C1 segment of cervical spinal cord (tissue), 14 donors: ENCODE measurements at places on chromosomes 4 and X.

DNA sequence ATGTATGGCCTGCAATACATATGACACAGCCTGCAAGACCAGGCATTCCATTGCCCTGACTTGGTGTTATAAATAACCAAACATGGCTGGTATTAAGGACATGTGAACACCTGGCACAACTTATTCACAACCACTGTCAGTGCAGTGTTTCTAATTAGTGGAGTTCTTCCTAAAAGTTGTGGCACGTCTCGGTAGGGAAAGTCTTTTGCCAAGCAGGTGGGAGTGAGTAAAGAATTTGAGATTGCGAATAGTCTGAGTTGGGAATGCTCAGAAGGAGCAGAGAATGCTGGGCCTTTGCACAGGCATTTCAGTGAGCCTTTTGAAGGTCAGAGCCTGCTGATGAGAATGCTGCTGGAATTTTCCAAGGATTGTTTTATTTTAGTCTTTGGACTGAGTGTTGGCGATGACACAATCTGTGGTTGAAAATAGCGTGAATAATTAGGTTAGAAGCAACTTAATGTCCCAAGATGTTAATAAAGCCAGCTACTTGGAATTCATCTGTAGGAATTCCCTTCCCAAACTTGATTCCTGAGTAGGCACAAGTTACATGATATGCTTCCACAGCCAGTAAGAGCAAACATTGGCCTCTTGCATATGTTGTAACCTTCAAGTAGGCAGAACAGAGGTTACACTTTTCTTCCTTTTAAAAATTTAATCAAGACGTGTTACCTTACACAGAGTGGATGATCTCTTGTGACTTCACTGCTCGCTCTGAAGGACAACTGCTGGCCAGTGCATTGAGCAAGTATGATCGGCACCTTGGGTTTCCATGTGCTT, 83.6 kb upstream of the PGRMC2 start:
- DNase-seq, result no peak

DNA sequence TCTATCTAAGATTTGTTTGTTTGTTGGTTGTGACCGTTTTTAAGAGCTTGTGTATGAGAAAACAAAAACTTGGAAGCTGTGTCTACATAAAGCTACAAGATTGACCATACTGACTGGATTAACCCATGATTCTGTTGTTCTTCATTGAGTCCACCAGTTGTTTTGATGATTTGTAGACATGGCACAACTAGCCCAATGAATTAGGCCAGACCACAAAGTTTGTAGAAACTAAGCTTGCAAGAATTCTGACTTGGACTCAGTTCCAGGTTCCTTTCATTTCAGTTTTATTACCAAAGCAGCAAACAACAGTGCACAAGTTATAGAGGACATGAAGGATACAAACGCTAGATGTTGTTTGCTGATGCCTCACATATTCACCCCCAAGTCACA, 119.3 kb downstream of the RASGEF1B start:
- DNase-seq, result no peak

DNA sequence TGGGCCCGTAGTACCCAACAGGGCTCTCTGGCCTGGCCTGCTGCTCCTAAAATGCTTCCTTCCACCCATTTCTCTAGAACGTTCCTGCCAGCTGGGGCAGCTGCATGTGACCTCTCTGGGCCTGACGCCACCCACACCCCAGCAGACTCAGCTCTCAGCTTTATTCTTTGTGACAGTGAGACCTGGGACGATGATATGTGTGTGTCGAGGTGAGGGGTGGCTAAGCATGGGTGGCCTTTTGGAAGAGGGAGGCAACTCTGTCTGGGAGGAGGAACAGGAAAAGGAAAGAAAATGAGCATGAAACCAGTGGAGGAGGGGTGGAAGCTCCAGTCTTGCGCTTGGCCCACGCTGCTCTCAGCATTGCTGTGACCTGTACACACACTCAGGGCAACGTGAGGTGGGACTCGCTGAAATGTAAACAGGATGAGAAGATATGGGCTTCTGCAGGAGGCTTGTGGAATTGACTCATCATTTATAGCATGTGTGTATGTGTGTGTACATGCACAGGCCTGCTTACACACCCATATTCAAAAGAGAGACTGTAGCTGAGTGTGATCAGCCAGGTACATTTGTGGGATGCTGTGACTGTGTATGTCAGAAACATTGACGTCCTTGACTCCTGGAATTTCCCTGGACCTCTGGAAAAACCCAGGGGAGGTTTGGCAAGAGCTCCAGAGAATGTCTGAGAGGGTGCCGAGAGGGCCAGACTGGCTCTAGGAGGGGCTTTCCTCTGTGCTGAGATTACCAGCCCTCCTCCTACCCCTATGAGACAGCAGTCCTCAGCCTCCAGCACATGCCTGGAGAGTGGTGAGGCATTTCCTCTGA, 137.9 kb downstream of the PJA1 start:
- DNase-seq, result no peak

DNA sequence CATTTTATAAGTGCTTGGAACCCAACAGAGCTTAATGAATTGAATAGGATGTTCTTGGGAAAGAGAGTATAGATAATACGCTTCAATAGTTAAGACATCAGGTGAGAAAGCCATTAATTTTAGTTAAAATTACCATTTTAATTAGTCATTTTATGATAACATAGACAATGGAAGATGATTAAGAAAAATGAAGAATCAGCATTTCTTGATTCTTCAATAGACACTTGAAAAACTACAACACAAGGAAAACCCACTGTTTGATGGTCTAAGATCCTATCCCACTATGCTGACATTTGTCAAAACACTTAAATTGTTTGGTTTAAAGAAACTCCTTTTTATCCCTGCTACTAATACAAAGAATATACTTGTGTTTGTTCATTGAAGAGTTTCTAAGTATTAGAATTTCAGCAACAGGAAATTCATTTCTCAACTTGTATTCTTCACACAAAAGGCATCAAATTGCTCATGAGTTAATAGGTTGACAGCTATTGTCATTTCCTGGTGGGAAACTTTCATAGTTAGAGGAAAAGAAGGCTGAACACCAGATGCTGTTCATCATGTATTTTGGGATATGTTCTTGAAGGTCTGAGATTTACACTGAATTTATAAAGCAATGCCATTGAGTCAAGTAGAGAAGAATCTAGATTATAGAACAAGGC, 9.6 kb upstream of the CXCL2 start:
- DNase-seq, result no peak

GRCh38 chr4:186755550-186756519, 32.2 kb upstream of the FAT1 start:
- no peak for DNase-seq

GRCh38 chrX:78754917-78755316, 7.4 kb downstream of the LPAR4 start:
- DNase-seq, result no peak

DNA sequence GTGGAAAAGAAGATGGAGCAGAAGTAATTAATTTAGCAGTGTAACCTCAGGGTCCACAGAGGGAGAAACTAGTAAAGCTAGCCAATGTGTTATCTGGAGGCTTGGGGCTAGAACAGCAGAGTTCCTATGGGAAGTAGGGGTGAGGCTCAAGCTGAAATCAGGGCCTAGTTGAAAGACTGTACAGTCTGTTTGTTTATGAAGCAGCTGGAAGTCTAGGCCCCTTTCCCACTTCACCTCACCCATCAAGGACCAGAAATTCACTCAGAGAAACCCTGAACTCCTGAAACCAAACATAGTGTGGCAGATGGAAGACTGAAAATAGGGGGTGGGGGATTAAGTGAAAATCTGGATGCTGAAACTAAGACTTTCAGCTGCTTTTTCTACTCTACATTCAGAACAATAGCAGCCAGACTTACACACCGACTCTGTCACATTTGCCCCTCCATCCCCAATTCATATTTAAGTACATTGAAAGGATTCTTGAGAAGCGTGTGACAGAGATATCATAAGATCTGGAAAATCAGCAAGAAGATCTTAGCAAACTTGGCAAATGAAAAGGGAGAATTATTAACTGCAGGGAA, 32.6 kb upstream of the FAM241A start:
- DNase-seq, result no peak

DNA sequence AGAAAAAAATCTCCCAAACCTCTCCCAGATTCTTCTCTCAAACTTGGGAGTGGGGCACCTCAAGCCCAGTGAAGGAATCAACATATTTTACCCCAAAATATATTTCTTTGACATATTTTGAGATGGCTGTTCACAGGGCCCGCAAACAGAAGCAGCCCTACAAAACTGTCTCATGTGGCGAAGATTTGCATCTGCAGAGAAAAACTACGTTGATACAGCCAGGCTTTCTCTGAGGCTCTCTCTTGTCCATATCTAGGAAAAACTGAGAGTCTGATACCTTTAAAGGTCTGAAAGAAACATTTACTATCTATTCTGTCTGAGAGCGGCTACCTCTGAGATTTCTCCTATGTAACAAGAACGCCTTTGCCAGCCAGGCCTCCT, 23.3 kb upstream of the TMSB4X start:
- DNase-seq, result no peak

DNA sequence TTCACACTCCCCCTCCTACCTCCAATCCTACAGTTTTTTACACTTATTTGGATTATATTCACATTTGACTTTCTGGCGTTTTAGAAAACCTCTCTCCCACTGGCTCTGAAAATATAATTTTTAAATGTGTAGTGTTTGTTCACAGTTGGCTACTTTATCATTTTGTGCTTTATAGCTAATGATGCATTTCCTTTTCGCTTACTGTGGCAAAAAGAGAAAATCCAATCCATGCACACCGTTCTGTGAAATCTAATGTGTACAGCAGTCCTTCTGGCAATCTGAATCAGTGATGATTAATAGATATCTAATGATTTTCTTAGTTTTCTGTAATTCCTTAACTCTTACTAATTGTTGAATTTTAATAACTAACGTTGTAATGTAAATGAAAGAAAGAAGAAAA, 271.5 kb downstream of the ARAP2 start:
- no peak for DNase-seq

DNA sequence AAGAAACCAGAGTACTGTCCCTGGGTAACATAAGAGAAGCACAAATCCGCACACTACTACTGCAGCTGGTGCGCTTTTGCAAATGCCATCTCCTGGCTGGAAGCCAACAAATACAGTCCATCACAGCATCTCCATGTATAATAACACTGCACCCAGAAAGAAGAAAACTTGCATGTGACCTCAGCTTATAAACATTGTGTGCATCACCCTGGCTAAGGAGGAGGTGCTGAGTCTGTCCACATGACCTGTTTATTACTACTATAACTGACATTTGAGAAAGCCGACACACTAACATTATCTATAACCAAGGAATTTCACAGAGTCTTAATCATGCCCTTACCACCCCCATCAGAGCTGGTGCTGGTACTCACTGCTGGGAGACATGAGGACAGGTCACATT, 516.8 kb downstream of the CFAP47 start:
- DNase-seq, result no peak

DNA sequence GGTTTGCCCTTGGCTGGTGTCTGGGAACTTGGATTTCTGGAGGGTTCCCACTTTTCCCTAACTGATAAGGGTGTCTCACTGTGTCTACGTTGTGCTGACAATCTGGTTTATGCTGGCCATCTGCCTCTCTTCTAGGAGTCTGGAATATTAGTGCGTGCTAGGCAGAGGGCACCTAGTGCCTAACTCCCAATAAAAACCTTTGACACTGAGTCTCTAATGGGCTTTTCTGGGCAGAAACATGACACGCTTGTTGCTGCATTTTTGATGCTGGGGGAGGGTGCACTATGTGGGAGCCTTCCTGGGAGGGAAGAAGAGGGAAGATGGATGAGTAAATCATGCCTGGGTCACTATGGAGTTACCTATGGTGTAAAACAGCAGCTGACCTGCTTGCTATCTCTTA, 16.3 kb upstream of the ZNF41 start:
- DNase-seq, result no peak

DNA sequence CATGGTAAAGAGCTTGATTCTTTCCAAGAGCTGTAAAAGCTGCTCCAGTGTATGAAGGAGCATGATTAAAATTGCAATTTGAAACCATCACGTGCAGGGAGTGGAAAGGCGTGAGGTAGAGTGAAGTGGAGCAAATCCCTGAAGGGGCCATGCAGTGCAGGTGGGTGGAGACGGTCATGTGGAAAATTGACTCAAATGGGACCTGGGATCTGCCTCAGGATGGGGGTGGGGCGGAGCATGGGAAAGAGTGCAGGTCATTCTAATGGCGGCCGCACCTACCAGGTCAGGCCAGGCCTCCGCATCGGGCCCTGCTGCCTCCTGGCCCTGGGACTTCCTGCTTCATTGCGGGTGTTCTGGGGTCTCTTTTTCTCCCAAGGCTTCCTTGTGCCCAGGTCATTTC, 25.3 kb upstream of the TRIM60 start:
- DNase-seq, result no peak

DNA sequence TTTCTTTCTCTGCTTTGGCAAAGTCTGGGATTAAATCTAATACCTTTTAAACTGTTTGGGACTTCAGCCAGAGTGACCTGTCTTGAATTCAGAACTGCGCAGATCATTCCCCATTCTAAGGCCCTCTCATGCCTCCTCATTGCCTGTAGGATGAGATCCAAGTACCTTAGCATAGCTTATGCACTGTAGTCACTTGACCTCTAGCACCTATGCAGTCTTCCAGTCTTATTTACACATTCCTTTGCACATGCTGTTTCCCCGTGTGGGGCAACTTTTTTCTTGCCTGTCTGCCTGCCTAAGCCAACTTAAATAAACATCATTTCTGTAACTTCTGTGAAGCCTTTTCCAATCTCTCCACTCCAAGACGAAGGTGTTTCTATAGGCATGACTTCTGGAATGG, 68.4 kb downstream of the AR start:
- no peak for DNase-seq

- DNase-seq, result no peak
Measured at GRCh38 chrX:44062840-44063239, 89.7 kb upstream of the NDP start.

DNA sequence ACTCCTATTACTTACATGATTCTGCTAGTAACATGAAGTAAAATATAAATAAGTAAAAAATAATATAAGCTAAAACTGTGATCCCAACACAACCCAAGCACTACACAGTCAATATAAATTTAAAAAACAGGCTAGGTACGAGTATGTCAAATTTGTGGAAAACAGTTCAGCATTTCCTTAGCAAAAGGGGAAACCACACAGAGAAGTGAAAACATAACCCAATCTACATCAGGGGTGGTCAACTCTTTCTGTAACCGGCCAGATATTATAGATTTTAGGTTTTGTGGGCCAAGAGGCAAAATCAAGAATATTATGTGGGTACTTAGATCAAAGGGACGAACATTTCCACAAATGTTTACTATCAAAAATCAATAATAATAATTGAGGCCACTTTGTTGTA, 70.1 kb downstream of the CHST7 start:
- no peak for DNase-seq

GRCh38 chrX:71492231-71493065, 40.5 kb upstream of the OGT start:
- no peak for DNase-seq
